ENCODE measurements at places on chromosomes 6 and 20.
A peak's percentile ranks its signal among the peaks of the same experiment; 100 is the strongest.

GRCh38 chr6:46412662-46413061 lies 78.6 kb downstream of the RCAN2 start:
- no peak for DNase-seq

- no peak for DNase-seq
These were observed 216.0 kb downstream of the ZFAND3 start for GRCh38 chr6:38035478-38035877.

- DNase-seq = peak; percentile 27
These were observed at the start of gene CLIC1 for GRCh38 chr6:31736021-31736767. CLIC1 (minus strand) TSS chr6:31736530; CDS start chr6:31736300, 230 bp downstream.

DNA sequence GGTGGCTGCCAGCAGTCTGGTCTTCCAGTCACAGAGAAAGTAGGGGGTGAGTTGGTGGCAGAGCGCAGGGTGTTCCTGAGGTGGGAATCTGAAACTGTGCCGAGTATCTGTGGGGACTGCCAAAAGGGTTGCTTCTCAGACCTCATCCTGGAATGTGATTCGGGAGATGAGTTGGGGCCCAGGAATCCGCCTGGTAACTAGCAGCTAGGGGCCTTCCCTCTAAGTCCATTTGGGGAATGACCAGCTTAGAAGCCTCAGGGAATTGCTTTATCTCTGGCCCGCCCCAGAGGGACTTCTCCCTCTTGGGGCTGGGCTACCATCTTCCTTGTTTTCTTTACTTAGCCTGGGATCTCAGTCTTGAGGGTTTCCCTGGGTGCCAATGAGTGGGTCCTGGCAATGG lies 49.6 kb downstream of the MOCS1 start:
- no peak for DNase-seq

DNA sequence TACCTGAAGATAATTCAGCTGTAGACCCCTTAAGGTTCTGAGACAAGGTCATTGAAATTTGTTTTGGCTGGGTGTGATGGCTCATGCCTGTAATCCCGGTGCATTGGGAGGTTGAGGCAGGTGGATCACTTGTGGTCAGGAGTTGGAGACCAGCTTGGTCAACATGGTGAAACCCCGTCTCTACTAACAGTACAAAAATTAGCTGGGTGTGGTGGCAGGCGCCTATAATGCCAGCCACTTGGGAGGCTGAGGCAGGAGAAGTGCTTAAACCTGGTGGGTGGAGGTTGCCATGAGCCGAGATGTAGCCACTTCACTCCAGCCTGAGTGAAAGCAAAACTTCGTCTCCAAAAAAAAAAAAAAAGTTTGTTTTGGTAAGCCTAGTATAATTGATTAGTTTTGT lies 11.0 kb downstream of the SRSF3 start:
- no peak for DNase-seq

GRCh38 chr6:75691012-75691411 lies 58.0 kb upstream of the MYO6 start:
- no peak for DNase-seq

DNA sequence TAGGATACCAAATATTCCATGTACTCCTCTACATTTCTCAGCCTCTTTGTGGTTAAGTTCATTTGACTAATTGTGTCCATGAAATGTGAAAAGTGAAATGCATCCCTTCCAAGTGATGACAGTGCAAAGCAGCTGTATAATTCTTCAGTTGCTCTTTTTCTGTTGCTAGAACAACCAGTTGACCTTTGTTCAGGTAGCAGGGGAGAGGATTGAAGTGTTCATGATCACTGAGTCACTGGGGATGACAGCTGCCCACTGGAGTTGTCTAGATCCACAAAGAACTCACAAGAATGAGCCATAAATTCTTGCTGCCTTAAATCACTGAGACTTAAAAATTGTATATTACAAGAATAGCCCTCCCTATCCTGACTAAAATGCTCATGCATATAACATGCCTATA lies 254.6 kb downstream of the EPHA7 start:
- no peak for DNase-seq

DNA sequence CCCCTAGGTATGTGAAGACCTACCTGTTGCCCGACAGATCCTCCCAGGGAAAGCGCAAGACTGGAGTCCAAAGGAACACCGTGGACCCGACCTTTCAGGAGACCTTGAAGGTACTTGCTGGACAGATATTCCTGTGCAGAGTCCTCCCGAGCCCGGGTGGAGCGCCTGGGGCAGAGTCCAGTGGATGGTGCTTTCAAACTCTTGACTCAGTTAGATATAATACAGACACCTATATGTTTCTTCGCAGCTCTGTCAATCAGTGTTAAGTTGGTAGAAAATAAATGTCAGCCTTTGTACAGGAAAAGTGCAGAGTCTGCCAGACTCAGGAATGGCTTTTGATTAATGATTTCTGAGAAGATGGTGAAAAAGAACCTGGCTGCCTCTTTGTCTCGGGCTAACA lies 67.2 kb downstream of the EZR start:
- no peak for DNase-seq

DNA sequence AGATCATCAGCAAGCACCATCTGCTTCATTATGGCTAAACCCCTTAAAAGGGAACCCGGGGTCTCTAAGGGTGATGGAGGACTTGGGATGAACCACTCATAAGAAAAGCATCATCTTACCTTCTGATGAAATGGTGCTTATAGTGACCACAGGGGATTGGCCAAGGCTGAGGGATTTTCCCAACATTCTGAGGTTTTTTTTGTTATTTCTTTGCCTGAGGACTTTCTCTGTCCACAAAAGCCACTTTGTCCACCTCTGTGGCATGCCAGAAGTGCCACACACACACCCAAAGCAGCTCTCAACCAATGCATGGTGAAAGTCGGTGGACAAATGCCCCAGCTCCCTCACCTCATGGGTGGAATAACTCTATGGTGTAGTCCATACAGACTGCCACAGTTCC lies 79.3 kb upstream of the TOP1 start:
- DNase-seq = no peak

DNA sequence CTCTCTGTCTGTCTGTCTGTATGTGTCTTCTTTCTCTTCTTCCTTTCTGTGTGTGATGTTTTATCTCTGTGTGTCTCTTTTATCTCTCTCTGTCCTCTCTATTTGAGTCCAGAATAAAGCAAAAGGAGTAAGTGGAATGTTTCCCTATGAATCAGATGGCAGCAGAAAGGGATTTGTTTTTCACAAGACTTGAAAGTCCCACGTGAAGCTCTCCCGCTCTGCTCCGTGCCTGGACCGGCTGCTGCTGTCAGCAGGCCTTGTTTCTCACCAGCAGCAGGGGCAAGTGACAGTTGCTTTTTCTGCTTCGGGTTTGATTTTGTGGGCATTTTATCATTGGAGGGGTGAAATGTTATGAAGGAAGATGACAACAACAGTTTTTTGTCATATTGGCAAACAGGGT lies 212.7 kb downstream of the PACRG start:
- DNase-seq = no peak

DNA sequence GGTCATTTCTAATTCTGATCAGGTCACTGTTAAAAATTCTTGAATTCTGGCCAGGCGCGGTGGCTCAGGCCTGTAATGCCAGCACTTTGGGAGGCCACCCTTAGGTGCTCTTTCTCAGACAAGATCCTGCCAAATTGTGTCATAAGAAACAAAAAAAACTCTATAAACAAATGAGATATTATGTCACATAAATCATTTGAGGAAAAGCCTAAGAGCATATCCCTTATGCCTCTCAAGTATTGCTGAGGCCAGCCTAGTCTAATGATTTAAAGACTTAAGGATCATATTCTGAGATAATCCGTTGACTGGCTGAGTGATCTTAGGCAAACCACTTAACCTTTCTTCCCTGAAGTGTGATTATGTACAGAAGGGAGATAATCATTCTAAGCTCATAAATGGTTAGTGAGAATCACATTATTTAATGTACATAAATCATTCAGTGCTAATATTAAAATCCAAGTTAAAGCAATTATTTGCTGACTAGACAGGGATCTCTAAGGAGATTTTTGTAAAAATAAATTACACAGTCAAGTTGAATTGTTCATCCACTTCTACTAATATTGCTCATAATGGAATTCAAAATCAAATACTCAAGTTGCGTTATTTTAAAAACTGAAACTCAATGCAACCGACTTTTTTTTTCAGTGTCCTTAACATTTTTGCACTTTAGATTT lies 365.4 kb downstream of the PHF3 start:
- DNase-seq = no peak

DNA sequence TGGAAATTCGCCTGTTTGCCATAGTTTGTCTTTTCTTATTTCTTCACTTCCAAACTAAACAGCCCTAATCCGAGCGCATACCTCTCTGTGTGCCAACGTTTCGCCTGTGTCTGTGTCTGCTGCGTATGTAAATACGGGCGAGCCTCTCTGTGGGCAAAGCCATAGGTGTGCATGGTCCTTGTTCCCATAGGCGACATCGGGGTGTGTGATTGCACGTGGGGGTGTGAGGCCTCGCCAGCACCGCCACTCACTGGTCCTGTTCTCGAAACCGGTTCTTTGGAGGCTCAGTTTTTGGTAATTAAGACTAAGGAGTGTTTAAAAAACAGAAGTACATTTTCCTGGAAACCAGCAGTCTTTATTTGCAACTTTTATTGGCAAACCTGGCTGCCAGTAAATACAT lies 6.0 kb upstream of the FOXC1 start:
- no peak for DNase-seq

- DNase-seq = no peak
These were observed 30.7 kb downstream of the ZNF831 start for GRCh38 chr20:59194023-59194935.

DNA sequence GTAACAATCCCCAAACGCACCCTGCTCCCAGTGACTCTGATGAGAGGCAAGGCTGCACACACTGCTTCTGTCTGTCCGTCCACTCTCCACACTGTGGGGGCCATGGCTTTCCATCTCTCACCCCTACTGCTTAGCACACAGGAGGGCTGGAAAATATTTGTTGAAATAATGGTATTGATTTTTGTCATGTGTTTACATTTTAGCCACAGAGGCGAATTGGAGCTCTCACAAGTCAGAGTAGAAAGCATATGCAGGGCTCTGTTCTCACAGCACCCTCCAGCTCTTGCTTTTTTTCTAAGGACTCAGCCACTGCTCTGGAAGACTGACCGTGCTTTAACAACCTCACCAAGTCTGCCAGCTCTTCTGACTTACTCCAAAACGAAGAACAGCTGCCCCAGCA lies 273.8 kb downstream of the GMDS start:
- no peak for DNase-seq

DNA sequence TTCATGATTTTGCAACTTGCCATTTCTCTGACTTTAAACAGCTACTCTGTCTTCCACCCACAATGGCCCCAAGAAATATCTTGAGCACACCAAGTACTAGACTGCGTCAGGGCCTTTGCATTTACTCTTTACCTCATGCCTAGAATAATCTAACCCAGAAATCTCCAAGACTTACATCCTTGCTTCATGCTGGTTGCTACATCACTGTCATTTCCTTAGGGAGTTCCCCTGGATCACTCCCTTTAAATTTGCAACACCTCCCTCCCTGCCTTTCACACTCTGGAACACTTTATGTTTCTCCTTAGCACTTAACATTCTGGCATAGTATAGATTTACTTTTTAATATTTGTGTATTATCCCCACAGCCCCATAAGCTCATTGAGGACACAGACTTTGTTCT lies 4.9 kb upstream of the ELOVL5 start:
- DNase-seq = no peak

DNA sequence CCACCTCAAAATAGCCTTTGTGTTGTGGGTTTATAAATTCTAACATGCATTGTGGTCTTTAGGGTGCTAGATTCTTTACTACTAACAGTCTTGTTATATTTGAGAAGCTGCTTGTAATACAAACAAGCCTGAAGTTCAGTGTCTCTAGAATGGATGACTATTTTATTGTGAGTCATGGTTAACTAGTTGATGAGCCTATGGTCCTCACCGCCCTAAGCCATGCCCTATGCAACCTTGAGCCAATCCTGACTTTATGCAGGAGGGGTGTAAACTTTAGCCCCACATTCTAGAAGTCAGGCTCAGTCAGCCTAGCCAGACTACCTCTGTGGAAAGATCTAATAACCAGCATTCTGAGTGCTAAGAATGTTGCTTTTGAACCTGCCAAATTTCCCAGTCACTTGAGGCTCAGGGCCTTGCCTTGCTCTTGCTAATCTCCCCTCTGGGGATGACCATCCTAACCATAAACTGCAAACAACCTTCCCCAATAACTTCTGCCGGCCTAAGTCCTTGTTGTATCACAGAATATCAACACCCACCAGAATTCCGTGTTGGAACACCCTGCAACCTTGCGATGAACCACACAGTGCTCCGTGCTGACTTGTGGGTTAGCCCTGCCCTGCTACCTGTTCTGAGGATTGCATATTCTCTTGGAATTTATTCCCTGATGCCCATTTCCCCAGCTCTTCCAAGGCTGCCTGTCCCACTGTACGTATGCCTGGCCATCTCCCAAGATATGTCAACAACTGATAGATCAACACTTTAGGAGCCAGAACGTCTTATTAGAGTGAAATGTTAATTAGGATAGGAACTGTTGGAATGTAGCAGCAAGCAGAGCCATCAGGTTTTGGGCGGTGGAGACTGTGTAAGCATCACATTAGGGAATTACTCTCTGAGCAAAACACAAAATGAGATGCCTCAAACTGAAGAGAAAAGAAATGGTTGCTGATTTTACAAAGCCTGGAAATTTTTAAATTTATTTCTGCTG lies 71.7 kb upstream of the CEP85L start:
- DNase-seq = no peak

- DNase-seq = peak; percentile 60
These were observed 59.2 kb upstream of the ADGRB3 start for GRCh38 chr6:68575765-68576439.

GRCh38 chr6:21754891-21755290 lies 161.3 kb downstream of the SOX4 start:
- DNase-seq = no peak

GRCh38 chr20:61868466-61869090 lies 197.1 kb downstream of the TAF4 start:
- DNase-seq = no peak

GRCh38 chr6:158467923-158468322 lies 92.0 kb upstream of the TMEM181 start:
- no peak for DNase-seq

- no peak for DNase-seq
These were observed 194.6 kb downstream of the OTOR start for GRCh38 chr20:16942756-16943155.

- no peak for DNase-seq
These were observed 16.9 kb upstream of the FANCE start for GRCh38 chr6:35435074-35435837.

GRCh38 chr6:12001706-12002435 lies 10.2 kb upstream of the HIVEP1 start:
- DNase-seq = no peak

GRCh38 chr6:163756079-163756478 lies 341.6 kb downstream of the QKI start:
- no peak for DNase-seq

GRCh38 chr6:144265390-144265789 lies 19.7 kb upstream of the UTRN start:
- DNase-seq = no peak

- DNase-seq = no peak
These were observed 202.4 kb downstream of the LY86 start for GRCh38 chr6:6790891-6791290.

- DNase-seq = no peak
These were observed 50.1 kb downstream of the FOXC1 start for GRCh38 chr6:1659816-1660215.

DNA sequence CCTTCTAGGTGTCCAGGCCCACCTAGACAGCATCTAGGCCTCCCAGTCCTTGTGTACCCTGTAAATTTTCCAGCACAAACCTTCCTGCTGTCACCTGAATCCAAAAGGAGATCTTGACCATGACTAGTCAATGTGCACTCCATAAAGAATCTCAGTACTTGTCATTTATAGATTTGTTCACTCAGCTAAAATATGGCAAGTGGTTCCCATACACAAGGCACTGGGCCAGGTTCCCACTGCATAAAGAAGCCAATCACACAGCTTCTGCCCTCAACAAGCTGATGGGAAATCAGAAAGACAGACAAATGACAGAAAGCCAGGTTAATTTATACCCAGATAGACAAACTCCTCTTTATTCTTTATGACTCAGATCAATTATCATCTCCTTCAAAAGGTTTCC lies 526.8 kb downstream of the CD83 start:
- no peak for DNase-seq
